ENCODE measurements at places on chromosomes 12 and 14.

GRCh38 chr14:24291446-24292117, 8.0 kb downstream of the DHRS1 start:
- DNase-seq, result no peak
- no peak overlapping the region for H3K4me3 ChIP-seq
- H3K36me3 ChIP-seq, result peaks cover 2% of the 10 kb centered on the region
- no peaks in the 10 kb centered on the region for H3K27me3 ChIP-seq

- H3K36me3 ChIP-seq, result peaks cover 10% of the 10 kb centered on the region
- no peaks in the 10 kb centered on the region for H3K4me1 ChIP-seq
- no peak overlapping the region for H3K4me3 ChIP-seq
- H3K27me3 ChIP-seq, result no peaks in the 10 kb centered on the region
- no peak for DNase-seq
- no peak overlapping the region for H3K27ac ChIP-seq
These were observed 7.9 kb downstream of the NRIP2 start for GRCh38 chr12:2826721-2827515.

- no peaks in the 10 kb centered on the region for H3K27me3 ChIP-seq
- peaks cover 3% of the 10 kb centered on the region for H3K4me1 ChIP-seq
- no peak for DNase-seq
- no peak overlapping the region for H3K4me3 ChIP-seq
- no peak overlapping the region for H3K27ac ChIP-seq
- H3K36me3 ChIP-seq, result no peaks in the 10 kb centered on the region
These were observed 1.6 kb downstream of the L2HGDH start for GRCh38 chr14:50310445-50310844.

DNA sequence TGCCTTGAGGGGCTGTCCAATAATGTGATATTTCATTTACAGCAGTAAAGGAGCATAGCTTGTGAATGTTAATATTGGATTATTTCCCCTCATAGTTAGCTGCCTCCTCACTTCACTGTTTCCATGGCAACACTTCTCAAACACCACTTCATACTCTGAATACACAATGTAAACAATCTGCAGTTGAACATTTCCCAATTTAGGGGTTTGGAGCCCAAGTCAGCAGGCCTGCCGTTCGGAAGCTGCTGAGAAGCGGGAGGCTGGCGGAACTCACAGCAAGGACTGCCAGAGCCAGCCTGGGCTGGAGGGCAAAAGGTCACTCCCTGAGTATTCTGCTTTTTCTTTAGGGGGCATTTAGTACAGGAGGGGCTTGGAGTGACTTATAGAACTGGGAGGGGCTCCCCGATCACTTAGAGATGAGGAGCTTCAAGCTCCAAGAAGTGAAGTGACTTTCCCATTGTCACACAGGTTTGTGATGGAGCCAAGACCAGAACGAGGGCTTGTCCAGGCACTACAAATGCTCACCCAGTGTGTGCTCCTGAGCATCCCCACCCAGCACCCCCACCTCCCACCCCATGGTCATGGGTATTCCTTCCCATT, 12.1 kb upstream of the SLC24A4 start:
- H3K27ac ChIP-seq, result no peak overlapping the region
- no peak overlapping the region for H3K4me3 ChIP-seq
- no peaks in the 10 kb centered on the region for H3K27me3 ChIP-seq
- H3K4me1 ChIP-seq, result no peaks in the 10 kb centered on the region
- H3K36me3 ChIP-seq, result no peaks in the 10 kb centered on the region
- DNase-seq, result no peak

DNA sequence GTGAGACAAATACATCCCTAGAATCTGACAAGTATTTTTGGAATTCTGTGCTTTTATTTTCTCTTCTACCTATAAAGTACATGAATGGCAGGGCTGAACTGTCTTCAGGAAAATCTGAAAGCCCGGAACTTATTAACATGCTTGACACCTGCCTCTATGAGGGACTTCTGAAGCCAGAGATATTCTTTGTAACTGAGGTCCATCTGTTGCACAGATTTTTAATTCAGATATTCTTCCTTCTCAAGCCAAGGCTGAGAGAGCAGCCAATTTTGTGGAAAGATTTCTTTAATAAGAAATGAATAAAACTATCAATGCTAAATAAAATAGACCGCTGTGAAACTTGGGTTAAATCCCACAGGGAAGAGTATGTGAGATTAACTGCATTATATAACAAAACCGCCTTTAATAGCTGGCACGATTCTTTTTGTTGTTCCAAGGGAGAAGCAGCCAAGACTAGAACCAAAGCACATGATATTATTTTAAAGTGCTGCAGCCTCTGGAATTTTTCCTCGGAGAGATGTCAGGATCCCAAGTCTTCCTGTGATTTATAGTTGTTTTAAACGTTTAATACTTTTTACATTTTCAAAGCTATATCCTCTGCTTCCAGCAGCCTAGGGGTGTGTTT, 148.9 kb downstream of the CRADD start:
- no peaks in the 10 kb centered on the region for H3K36me3 ChIP-seq
- no peak overlapping the region for H3K4me3 ChIP-seq
- no peak for DNase-seq
- H3K27me3 ChIP-seq, result no peaks in the 10 kb centered on the region

DNA sequence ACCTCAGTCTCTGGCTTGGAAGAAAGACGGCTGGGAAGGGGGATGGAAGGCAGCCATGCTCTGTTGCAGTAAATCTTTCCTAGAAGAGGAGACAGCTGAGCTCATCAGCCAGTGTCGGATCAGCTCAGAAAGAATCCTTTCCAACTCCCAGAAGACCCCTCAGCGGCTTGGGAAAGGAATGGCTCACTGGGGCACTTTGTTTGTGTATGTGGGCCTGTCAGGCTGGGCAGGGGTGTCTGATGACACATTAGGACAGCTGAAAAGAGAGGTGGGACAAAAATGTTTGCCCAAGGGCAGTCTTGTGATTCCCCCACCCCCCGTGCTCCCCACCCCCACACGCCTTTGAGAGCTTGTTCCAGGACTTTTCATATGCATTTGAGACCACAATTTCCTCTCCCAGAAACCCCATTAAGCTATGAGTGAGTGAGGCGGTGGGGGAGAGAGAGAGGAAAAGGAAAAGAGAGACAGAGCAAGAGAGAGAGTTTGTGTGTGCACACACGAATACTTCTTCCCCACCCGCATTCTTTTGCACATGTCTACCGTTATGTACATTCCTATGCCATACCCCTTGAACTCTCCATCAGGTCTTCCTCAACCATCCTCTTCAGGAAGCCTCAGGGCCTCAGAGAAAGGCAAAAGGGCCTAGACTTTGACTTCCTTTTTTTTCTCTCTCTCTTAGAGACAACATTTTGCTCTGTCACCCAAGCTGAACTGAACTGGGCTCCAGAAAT, 198.9 kb downstream of the ZFP36L1 start:
- peaks cover 5% of the 10 kb centered on the region for H3K4me1 ChIP-seq
- no peaks in the 10 kb centered on the region for H3K36me3 ChIP-seq
- no peaks in the 10 kb centered on the region for H3K27me3 ChIP-seq
- no peak overlapping the region for H3K4me3 ChIP-seq

DNA sequence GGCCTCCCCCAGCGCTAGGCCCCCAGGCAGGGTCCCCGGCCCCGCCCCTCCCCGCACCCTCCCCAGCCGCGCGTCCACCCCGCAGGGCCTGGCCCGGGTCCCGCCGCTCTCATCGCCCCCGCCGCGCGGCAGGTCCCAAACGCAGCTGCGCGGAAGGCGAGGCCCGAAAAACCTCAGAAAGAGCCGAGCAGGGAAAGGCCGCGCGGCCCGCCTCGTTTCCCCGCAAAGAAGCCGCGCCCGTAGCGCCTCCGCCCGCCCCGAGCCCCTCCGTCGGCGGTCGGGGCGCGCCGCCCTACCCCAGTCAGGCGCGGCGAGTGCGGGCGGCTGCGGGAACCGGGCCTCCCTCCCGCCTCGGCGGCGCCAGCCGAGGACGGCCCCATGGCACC, 324 bp downstream of the POLE start:
- peak overlapping the region; percentile 60 for H3K4me3 ChIP-seq
- DNase-seq, result peak; percentile 32
- no peaks in the 10 kb centered on the region for H3K27me3 ChIP-seq
- no peaks in the 10 kb centered on the region for H3K36me3 ChIP-seq
- peaks cover 2% of the 10 kb centered on the region for H3K4me1 ChIP-seq

GRCh38 chr14:88895116-88895515, 70.7 kb downstream of the TTC8 start:
- H3K4me1 ChIP-seq, result no peaks in the 10 kb centered on the region
- no peak for DNase-seq
- no peak overlapping the region for H3K4me3 ChIP-seq
- no peak overlapping the region for H3K27ac ChIP-seq

DNA sequence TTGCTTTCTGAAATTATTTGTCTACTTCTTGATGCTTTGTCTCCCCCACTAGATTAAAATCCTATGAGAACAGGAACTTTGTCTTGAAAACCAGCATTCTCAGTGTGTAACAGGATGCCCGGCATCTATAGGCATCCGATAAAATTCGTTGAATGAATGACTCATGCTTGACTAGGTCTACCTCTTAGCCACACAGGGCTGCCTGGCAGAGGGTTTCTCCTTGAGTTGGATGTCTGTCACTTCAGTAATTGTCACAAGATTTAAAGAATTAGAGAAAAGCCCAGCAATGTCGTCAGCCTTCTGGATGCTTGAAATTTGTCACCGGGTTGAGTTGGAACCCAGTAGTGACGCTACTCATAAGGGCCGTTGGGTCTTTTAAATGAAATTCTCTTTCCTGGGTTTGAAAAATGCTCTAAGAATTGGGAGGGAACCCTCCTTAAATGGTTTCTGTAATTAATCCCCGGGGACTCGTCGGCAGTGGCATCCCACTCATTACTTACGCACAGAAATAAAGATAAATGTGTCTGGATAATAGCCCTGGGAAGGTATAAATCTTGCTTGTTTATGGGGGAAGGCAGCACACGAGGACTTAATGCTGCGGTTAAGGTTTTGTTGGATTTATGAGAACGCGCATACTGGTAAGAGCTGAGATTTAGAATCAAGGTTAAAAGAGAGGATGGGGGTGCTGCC, 194.1 kb downstream of the AACS start:
- no peaks in the 10 kb centered on the region for H3K4me1 ChIP-seq
- no peaks in the 10 kb centered on the region for H3K27me3 ChIP-seq
- H3K36me3 ChIP-seq, result no peaks in the 10 kb centered on the region

DNA sequence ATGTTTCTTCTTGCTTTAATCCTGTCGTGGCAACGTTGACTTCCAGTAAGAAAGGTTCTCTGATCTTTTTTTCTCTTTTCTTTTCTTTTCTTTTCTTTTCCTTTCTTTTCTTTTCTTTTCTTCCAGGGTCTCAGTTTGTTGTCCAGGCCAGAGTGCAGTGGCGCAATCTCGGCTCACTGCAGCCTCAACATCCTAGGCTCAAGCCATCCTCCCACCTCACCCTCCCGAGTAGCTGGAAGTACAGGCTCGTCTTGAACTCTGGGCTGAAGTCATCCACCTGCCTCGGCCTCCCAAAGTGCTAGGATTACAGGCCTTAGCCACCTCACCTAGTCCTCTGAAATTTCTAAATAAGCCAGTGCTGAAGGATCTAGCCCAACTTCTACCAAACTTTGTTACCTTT, 1.3 kb upstream of the MAP3K9 start:
- H3K36me3 ChIP-seq, result no peaks in the 10 kb centered on the region
- no peaks in the 10 kb centered on the region for H3K27me3 ChIP-seq
- no peaks in the 10 kb centered on the region for H3K4me1 ChIP-seq
- peak overlapping the region; percentile 34 for H3K4me3 ChIP-seq
- no peak overlapping the region for H3K27ac ChIP-seq

Data from mesendoderm (in vitro differentiated cells).